Trophoblast cell (in vitro differentiated cells and primary cell): ENCODE measurements at places on chromosomes 12 and 14.
A peak's percentile ranks its signal among the peaks of the same experiment; 100 is the strongest.

- no peak for DNase-seq
Measured at GRCh38 chr12:42936260-42936659, 346.7 kb upstream of the PRICKLE1 start.

DNA sequence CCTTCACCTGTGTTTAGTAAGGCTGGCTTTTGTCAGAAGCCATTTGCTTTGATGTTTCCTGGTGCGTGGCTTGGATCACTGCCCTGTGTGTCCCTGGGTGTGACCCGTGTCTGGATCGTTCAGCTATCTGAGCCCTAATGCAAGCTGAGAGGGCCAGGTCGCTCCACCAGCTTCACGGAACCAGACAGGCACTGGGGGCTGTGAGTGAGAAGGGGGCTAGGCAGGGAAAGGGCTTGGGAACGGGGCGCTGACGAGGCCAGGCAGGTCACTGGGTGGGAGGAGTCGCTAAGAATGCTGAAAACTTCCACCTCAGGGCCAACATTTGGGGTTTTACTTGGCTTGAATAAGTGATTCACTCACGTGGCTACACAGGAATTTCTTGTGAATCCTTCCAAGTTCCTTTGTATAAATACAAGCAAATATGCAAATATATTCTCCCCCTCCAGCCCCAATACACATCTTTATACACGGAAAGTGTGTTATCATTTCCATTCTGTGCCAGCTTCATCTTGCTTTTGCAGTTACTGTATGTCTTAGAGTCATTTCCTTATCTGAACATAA is 24.2 kb upstream of the MMP17 start:
- no peak for DNase-seq

- peak; percentile 23 for DNase-seq
Measured at GRCh38 chr14:34722723-34723545, 8.5 kb upstream of the CFL2 start.

DNA sequence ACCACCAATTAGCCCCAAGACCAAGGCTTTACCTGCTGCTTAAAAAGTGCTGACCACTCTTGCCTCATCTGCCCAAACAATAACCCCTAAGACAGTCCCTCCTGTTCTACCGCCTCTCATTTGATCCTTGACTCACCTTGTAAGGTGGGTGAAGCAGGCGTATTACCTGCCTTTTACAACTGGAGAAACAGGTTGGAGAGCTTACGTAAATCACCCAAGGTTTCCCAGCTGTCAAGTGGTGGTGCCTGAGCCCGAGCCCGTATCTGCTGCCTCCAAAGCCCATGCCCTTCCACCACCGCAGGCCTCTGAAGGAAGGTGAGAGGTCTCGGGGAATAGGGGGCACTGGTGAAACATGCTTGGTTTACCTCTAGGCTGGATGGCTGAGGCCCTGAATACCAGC is 36.6 kb downstream of the MAX start:
- DNase-seq = peak; percentile 85

- no peak for DNase-seq
Measured at GRCh38 chr12:117044790-117045159, 54.4 kb downstream of the TESC start.

- no peak for DNase-seq
Measured at GRCh38 chr14:49497725-49498348, 88.3 kb downstream of the RPS29 start.

GRCh38 chr12:6745741-6746525 is 7.0 kb downstream of the MLF2 start:
- peak; percentile 60 for DNase-seq

DNA sequence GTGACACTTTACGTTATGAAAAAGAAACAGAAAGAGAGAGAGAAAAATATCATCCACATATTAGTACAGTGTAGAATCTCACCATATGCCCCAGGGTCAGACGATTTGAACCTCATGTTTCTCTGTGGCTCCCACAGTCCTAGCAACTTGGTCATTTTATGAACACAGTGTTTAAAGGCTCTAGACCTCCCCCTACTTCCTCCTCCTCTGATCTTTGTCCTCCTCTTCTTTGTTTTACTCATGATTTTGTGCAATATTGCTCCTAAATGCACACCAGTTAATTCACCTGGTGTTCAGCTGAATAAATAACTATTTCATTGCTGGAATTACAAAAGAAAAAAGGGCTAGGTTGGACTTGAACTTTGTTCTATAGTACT is 18.2 kb downstream of the GLT1D1 start:
- DNase-seq = no peak

DNA sequence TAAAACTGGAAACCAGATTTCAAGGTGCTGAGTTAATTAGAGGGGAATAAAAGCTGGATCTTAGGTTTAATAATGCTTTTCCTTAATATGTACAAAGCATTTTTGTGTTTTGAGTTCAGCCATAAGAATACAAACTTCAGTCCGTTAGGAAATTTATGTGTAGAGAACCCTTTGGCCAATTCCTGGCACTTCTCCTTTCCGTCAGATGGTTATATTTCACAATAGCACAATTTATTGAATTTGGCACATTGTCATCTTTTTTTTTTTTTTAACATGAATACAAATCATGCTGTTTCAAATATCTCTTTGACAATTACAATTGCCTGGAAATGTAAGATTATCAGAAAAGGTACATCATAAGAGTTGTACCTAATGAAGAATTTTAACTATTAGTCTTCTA is 56.2 kb upstream of the DDHD1 start:
- no peak for DNase-seq

DNA sequence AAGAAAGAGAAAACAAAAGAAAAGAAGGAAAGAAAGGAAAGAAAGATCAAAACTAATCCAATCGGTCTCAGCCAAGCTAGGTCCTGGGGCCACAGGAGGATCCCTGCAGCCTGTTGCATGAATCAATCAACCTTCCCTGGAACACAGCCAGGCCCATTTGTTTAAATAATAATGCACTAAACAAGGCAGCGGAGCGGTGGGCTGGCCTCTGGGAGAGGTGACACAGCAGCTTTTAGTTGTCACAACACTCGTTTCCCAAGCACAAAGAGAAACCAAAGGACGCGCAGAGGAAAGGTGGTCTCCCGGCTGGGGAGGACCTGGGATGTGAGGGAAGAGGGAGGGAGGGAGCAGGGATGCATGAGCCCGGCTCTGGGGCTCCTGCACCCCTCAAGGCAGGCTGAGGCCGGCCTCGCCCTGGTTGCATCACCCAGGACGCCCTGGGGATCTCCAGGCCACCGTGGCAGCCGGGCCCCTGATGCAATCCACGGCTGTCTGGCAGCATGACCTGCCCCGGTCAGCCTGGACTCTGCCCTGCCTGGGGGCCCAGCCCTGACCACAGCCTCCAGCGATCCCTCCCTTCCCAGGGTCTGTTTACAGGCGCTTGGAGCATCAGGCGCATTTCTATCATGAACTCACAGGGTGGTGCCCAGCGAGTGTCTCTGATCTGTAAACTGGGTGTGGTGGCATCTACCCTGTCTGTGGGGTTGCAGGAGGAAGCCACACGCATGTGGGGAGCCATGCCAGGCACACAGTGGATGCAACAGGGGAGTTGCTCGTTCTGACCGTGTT is 32.5 kb downstream of the MMP17 start:
- peak; percentile 96 for DNase-seq

- DNase-seq = no peak
Measured at GRCh38 chr14:100677152-100677551, 49.5 kb upstream of the DLK1 start.

DNA sequence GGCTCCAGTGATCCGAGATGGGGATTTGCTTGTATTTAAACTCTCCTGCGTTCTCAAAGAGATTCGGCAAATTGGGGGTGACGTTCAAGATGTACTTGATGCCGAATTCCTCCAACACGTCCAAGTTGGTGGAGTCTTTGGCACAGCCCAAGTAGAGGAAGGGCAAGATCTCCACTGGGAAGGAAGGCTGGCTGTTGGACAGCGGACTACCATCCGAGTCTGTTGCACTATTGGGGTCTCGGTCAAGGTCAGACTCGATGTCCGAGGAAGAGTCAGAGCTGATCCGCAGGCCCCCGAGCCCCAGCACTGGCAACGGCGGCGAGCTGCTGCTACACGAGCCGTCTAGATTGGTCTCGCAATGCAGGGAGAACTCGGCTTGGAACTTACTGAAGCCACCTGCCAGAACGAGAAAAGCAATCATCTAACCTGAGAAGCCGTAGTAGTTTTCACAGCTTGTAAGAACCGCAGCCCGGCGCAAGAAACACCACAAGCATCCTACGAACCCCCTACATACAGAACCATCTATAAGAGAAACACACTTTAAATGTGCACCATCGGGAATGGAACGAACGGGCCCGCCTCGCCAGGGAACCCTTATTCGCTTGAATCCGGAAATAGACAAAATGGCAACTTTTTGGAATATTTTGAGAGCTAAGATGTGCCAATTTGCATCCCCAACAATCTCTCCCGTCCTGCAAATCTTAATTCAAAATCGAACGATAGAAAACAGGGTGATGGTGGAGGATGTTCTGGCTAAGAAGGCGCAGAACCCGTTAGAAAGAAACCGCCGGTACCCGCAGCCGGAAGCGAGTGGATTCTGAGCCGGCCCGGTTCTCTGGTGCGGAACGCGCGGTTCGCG is 1.4 kb downstream of the DUSP6 start:
- no peak for DNase-seq

DNA sequence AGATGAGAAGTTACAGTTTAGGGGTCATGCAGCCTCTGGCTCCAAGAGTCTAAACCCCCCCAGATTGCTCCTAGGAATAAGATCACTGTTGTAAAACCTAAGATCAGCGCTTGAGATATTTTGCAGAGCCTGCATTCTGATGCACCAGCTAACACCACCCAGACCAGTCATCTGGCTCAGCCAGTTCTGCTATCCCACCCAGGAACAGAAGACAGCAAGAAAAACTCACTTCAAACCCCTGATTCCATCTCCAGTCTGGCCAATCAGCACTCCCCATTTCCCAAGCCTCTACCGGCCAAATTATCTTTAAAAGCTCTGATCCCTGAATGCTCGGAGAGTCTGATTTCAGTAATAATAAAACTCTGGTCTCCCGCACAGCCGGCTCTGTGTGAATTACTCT is 158.6 kb downstream of the ZNF664 start:
- no peak for DNase-seq

DNA sequence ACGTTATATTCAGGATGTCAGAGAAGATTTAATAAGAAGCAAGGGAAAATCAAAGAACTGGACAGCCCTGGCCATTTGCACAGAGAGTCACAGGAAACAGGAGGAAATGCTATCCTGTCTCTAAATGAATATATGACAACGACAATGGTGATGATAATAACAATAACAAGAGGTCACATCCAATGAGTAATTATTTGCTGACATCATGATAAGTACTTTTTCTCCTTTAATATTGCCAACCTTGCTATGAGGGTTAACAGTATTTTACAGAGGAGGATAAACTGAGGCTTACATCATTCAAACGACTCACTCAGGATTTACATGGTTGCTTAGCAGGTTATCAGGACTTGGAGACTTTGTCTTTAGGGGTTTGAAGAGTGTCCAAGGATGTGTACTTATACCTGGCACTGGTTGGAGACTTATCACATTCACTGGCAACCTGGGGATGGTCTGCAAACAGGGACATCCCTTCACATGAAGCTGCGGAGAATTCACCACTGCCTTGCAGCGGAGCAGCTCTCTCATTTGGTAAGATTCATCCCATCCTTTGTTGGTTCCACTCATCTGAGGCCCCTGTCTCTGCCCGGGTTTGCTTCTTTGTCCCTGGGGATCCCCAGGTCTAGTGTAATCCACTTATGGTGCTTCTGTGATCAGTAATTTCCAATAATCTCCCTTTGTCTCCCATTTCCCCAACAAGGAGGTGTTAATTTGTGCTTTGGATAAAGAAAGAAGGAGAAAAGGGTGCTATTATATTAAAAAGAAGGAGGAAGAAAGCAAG is 637.8 kb downstream of the BCL11B start:
- DNase-seq = no peak
